ENCODE measurements at places on chromosomes 1 and 21.

GRCh38 chr1:112761714-112762480 is 46.8 kb upstream of the PPM1J start:
- no peak for DNase-seq

DNA sequence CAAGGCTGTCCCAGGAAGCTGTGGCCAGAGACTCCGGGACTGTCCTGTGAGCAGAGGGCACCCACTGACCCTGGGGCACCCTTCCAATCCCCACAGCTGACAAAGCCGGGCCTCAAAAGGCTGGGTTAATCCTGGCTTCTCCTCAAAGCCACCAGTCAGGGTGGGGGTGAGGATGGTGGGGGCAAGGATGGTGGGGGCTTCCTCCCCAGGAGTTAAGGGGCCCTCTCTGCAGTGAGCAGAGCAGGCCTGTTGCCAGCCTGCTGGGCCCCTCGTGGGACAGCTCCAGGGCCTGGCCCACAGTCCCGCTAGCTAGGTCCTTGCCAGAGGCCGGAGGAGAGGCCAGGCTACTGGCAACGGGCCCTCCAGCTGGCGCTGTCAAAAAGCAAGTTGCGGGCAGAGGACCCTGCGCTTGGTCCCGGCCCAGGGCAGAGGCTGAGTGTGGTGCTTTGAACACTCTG is 37.9 kb upstream of the CCDC27 start:
- no peak for DNase-seq

- DNase-seq: no peak
Observed at GRCh38 chr1:54229281-54229891, 29.4 kb downstream of the MRPL37 start.

DNA sequence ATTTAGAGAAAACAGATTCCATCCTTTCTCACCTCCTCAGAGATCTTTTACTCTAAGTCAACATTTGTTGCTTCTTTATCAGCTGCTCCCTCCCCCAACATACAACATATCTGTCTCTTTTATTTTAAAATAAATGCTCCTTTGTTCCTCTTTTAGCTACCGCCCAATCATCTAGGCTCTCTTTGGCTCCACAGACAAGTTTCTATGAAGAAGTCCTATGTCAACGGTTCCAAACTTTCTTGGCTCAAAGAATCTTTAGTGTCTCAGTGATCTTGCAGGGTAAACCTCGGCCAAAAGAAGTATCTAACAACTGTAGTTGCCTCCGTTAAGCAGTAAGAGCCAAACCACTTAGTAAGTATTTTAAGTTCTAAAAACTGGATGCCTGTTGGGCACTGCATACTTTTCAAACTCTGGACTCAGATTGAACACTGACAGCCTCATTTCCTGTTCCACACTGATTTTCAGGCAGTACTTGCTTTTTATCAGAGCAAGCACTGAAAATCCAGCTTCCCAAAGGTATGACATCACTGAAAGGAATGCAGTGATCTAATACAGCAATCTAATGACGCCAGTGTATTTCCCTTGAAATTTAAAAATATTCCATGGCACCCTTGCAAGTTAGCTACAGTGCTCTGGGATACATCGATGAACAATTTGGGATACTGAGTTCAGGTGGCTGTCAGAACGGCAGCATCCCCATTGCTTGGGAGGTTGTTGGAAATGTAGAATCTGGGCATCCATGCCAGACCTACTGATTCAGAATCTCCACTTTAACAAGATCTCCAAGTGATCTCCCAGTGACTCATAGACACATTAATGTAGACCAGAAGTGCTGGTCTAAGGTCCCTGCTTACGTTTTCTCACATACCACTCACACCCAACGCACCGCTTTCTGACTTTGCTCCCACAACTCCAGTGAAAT is 26.8 kb downstream of the EGLN1 start:
- no peak for DNase-seq
